ENCODE measurements at places on chromosomes 11 and 22. TPM values are rescaled to one million over a fixed set of nuclear protein-coding genes. Genes with fewer than 3 reads are reported as not detected.

The CNTF gene
- total RNA-seq = 3.5 TPM

DNA sequence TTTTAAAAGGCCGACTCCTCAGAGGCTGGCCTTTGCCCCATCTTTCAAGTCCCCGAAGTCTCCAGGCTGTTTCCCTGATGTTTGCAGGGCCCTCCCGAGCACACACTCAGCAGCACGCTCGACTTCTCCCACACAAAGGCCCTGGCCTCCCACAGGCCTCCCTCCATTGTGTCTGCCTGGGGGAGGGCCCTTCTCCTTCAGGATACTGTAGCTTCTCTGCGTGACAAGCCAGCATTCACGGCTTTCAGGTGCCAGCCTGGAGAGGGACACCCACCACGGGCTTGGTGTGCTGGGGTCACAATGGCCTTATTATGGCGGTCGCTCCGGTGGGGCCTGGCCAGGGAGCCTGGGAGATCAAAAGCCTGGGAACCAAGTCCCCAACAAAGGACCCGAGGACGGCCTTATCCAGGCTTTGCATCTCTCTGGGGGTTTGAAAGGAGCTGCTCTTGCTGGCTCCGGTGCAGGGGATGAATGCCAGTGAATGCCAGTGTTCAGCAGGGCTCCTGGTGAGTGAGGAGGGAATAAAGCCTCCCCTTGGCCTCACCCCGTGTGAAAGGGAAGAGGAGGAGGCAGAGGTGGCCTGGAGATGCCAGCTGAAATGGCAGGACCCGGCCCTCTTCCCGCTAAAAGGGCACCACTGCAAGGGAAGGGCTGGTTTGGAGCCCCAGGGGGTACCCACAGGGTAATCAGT is 55.0 kb downstream of the TRAF6 start:
- no peak overlapping the region for H3K4me3 ChIP-seq
- H3K27ac ChIP-seq = no peak overlapping the region
- no peak for DNase-seq
- no peaks in the 10 kb centered on the region for H3K36me3 ChIP-seq
- peaks cover 4% of the 10 kb centered on the region for H3K27me3 ChIP-seq

DNA sequence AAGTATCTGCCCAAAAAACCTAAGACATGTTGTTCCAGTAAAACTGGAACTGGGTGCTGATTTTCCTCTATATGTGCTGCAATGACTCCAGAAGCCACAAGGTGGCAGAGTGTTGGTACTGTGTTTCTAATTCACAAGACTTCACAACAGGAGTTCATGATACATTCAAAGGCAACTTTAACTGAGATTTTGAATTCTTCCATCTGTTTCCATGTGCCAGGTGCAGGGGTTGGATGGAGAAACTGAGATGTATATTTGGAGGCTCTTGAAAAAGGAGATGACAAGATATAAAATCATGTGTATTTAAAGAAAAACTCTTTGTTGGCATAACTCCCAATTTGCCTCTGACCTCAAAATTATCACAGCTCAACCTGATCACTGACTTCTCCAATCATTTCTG is 1098.6 kb upstream of the CCDC90B start:
- no peaks in the 10 kb centered on the region for H3K36me3 ChIP-seq
- H3K27ac ChIP-seq = no peak overlapping the region
- H3K27me3 ChIP-seq = no peaks in the 10 kb centered on the region
- H3K4me3 ChIP-seq = no peak overlapping the region

DNA sequence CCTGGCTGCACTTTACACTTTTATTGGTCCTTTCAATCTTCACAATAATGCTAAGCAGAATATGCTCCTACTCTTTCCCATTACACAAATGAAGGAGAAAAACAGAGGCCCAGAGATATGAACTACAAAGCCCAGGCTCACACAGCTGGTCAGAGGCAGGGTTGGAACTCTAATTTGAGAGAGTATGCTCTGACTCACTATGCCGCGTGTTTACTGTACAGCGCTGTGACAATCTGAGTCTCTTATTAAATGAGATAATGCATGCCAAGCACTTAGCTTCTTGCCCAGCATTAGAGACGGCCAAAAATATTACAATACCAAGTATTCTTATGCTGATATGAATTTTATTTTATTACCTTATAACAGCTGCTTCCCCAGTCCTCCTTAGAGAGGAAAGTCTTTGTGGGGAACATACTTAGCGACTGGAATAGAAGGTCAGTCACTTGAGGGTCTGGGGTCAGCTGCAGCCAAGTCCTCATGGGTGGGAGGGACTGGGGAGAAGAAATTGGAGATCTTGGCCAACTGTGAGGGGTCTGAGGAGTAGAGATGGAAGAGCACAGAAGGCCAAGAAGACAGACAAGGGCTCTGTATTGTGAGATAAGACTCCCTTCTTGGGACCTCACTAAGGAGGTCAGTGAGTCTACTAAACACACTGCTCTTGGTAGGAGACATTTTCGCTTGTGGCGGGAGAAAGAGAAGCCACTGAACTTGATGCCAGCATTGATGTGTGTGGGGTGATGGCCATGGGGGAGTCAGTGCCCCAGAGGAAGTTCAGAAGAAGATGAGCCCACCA is 150.8 kb upstream of the TIMP3 start:
- no peak overlapping the region for H3K4me3 ChIP-seq
- no peak for DNase-seq
- no peak overlapping the region for H3K27ac ChIP-seq
- no peaks in the 10 kb centered on the region for H3K36me3 ChIP-seq
- H3K27me3 ChIP-seq = peaks cover 3% of the 10 kb centered on the region

- H3K27me3 ChIP-seq = no peaks in the 10 kb centered on the region
- no peaks in the 10 kb centered on the region for H3K36me3 ChIP-seq
- H3K4me1 ChIP-seq = no peaks in the 10 kb centered on the region
- H3K27ac ChIP-seq = no peak overlapping the region
Observed at GRCh38 chr22:48748113-48748859, 1079.4 kb downstream of the BRD1 start.

GRCh38 chr11:78363024-78363619 is 54.5 kb downstream of the GAB2 start:
- peaks cover 2% of the 10 kb centered on the region for H3K4me1 ChIP-seq
- no peak overlapping the region for H3K27ac ChIP-seq

DNA sequence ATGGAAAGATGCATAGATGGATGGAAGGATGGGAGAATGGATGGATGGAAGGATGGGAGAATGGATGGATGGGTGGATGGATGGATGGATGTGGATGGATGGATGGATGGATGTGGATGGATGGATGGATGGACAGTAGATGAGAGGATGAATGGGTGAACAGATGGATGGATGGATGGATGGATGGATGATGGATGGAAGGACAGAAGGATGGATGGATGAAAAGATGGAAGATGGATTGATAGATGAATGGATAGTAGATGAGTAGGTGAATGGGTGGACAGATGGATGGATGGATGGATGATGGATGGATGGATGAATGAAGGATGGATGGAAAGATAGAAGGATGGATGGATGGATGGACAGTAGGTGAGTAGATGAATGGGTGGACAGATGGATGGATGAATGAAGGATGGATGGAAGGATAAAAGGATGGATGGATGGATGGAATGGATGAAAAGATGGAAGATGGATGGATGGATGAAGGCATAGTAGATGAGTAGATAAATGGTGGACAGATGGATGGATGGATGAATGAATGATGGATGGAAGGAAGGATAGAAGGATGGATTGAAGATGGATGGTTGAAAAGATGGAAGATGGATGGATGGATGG is 15.5 kb downstream of the FGF3 start:
- H3K27ac ChIP-seq = no peak overlapping the region
- H3K36me3 ChIP-seq = no peaks in the 10 kb centered on the region
- no peaks in the 10 kb centered on the region for H3K27me3 ChIP-seq
- H3K4me1 ChIP-seq = no peaks in the 10 kb centered on the region
- no peak for DNase-seq

DNA sequence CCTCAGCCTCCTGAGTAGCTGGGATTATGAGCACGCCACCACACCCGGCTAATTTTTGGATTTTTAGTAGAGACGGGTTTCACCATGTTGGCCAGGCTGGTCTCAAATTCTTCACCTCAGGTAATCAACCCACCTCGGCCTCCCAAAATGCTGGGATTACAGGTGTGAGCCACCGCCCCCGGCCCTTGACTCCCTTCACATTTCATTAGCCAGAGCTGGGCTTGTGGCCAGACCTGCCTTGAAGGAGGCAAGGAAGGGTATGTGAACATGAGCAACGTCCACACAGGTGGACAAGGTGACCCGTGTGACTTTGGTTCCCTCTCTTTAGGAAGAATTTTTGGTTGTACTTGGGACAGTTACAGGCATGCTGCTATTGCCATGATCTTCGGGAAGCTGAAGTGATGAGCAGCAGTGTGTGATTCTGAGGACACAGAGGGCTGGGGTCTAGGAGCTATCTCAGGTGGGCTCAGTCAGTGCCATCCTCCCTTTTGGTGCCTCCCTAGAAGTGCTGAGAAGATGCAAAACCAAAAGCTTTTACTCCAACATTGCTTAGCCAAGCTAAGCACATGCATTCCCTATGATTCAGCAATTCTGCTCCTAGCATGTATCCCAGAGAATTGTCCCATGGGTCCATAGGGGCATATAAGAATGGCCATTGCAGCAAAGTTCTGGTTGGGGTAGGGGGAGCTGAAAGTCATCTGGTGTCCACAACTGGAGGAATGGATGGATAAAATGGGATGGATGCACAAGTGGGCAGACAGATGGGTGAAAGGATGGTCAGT is 6.1 kb downstream of the AP5B1 start:
- H3K27ac ChIP-seq = no peak overlapping the region
- no peak for DNase-seq
- H3K36me3 ChIP-seq = peaks cover 9% of the 10 kb centered on the region
- no peak overlapping the region for H3K4me3 ChIP-seq

- H3K27ac ChIP-seq = no peak overlapping the region
- DNase-seq = no peak
- H3K4me3 ChIP-seq = no peak overlapping the region
- no peaks in the 10 kb centered on the region for H3K27me3 ChIP-seq
- H3K4me1 ChIP-seq = no peaks in the 10 kb centered on the region
Observed at GRCh38 chr11:100730266-100730665, 43.2 kb downstream of the ARHGAP42 start.

DNA sequence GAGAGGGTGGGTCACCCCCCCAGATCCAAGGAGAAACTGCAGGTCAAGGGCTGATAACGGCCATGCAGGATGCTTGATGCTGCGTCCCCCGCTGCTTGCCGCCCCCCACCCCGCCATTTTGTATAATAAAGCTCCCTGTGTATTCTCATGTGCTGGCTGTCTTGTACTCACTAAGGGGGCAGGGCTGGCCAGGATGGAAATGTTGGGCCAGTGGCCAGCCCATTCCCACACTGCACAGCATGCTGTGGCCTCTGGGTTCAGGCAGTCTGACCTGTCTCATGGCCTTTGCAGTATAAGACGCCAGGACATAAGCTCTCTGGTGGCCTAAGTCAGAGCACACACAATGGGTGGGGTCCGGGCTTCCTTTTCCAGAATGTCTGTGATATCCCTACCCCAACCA is 421 bp upstream of the PRR33 start:
- peaks cover 12% of the 10 kb centered on the region for H3K36me3 ChIP-seq
- H3K4me1 ChIP-seq = peaks cover 33% of the 10 kb centered on the region
- no peak overlapping the region for H3K4me3 ChIP-seq

DNA sequence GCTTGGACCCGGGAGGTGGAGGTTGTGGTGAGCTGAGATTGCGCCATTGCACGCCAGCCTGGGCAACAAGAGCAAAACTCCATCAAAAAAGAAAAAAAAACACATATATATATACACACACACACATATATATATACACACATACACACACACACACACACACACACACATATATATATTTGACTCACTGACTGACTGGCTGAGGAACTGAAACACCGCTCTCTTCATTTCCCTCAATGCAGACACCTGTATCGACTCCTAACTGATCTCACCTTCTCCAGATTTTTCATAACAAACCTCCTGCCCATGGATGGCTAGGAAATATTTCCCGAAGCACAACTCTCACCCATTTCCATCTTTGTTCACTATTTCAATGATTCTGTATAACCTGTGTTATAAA is 140.7 kb upstream of the ANO3 start:
- H3K4me3 ChIP-seq = no peak overlapping the region
- no peaks in the 10 kb centered on the region for H3K4me1 ChIP-seq
- DNase-seq = no peak
- no peak overlapping the region for H3K27ac ChIP-seq

- no peak overlapping the region for H3K4me3 ChIP-seq
- H3K27ac ChIP-seq = no peak overlapping the region
- H3K27me3 ChIP-seq = no peaks in the 10 kb centered on the region
- H3K4me1 ChIP-seq = no peaks in the 10 kb centered on the region
Observed at GRCh38 chr11:92501066-92501739, 276.6 kb downstream of the FAT3 start.

The NLRP14 gene
- total RNA-seq = 0.05 TPM

The CEP126 gene
- 0.63 TPM for total RNA-seq
